Activated naive CD8-positive, alpha-beta T cell treated with anti-CD3 and anti-CD28 coated beads for 36 hours (primary cell): ENCODE measurements at places on chromosomes 11 and 22.

- no peak for DNase-seq
Measured at GRCh38 chr11:23404225-23405160, 544.2 kb upstream of the CCDC179 start.

- no peak for DNase-seq
Measured at GRCh38 chr22:34579519-34579918, 486.4 kb upstream of the ISX start.

DNA sequence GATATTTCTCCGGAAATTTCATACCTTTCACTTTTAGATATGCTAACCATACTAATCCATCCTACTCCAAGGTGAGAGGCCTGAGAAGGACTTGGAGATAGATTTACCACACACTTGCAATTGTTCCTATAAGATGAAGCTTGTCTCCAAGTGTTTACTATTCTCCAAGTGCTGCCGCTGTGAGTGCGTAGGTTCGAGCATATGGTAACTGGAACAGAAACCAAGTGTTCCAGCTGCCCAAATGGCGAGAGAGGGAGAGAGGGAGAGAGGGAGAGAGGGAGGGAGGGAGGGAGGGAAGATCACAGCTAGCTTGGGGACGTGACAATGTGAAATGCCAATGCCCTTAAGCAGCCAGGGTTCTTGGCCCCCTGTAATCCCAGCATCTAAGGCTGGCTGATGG, 21.5 kb downstream of the ASCC2 start:
- no peak for DNase-seq

- no peak for DNase-seq
Measured at GRCh38 chr11:110712659-110713448, 617 bp upstream of the ARHGAP20 start.
